ENCODE measurements at places on chromosomes 7 and 10. TPM values are rescaled to one million over a fixed set of nuclear protein-coding genes. Genes with fewer than 3 reads are reported as not detected.

Gene ALOX5
- total RNA-seq: not detected

Gene JMJD1C
- 67.0 TPM for total RNA-seq

Gene NEUROD6
- total RNA-seq: not detected

Gene POP7
- 31.9 TPM for total RNA-seq

Gene CYP2C19
- not detected for total RNA-seq

Gene ABCC2
- total RNA-seq: 0.66 TPM

Gene HOGA1
- total RNA-seq: 1.5 TPM

All from fibroblast of lung (primary cell).